ENCODE measurements at places on chromosomes 1 and 21.

- no peak for DNase-seq
Measured at GRCh38 chr1:213693864-213694263, 293.9 kb upstream of the PROX1 start.

DNA sequence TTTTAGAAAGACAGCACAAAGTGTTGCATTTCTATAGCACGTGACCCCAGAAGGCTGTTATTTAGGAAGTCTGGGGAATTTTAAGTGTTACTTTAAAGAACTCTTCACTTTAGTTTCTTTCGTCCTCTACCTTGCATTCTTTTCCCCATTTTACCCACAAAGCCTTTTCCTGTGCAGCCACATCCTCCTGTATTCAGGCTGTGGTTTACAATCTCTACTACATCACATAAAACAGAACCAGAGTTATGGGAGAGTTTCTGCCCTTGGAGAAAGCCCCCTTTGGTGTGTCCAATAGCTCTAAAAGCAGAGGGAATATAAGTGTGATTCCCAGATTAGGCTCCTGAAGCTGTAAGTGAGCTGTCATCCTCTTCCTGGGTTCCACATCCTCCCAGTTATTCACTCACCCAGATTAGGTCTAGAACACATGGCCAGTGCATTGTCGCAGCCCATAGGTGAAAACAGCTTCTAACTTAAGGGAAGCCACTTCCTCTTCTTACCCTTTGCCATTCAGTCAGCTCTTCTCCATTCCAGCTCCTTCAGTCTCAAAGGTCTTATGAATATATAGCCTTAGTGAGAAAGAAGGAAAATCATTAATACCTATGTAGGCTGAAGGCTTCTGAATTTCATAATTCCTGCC, 171.1 kb downstream of the PIGK start:
- no peak for DNase-seq

DNA sequence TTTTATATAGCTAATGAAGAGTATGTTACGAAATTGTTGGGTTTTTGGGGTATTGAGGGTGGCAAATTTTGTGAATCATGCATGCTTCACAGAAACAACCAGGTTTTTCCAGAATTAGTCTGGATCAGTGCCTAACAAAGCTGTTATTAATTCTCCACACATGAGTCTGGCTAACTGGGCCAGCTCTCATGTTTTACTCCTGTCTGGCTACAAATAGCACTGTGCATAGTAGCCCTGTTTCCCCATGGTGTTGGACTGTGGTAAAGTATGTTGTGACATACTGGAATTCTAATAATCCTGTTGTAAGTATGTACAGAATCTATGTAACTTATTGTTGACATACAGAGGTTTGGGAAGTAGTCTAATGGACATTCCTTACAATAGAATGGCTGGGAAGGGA, 35.8 kb downstream of the S100B start:
- DNase-seq, result no peak

- no peak for DNase-seq
Measured at GRCh38 chr1:219374046-219374566, 200.4 kb downstream of the LYPLAL1 start.

DNA sequence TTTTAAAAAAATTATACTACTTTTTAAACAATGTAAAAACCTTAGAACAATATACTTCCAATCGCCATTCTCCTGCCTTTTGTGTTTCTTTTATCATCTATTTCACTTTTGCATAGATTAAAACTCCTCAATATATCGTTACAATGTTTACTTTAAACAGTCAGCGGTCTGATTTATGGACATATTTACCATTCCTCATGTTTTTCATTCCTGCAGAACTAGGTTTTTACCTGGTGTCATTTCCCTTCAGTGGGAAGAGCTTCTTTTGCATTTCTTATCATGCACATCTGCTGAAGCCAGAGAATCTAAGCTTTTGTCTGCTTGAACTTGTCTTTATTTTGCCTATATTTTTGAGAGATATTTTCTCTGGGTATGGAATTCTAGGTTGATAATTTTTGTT, 277.4 kb upstream of the PLXNA2 start:
- DNase-seq, result no peak

DNA sequence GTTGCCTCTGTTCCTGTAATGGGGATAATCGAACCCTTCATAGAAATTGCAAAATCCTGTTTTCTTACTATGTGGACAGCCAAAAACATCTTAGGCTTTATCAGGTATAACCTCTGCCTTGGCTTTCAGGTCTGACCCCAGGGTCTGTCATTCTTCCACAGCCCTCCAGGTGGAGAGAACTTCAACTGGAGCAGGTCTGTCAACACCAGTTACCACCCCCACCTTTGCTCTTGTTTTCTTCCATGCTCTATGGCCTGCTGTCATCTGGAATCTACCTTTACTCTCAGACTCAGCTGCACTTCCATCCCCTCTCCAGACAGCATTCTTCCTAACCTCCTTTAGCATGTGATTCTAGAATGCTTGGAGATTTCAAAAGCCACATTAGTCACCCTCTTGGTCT, 10.4 kb upstream of the GJA9 start:
- DNase-seq, result no peak

DNA sequence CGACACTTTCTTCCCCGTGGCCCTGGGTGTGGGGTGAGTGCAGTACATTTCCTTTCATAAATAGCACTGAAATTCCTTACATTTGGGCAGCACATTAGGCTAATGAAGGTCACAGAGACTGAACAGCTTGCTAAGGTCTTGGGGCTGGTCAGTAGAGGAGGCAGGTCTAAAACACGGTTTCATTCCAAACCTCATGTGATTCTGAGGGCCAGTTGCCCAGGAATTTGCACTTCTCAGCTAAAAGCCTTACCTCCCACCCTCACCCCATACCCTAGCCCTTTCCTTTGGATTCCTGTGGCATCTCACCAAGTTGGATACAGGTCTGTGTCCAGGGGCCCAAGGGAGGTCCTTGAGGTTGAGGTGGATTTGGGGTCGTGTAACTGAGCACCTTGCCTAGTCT, 147.8 kb upstream of the CD34 start:
- DNase-seq, result peak; percentile 39

- DNase-seq, result peak; percentile 99
Measured at GRCh38 chr1:238647877-238648276, 738.5 kb upstream of the CHRM3 start.

DNA sequence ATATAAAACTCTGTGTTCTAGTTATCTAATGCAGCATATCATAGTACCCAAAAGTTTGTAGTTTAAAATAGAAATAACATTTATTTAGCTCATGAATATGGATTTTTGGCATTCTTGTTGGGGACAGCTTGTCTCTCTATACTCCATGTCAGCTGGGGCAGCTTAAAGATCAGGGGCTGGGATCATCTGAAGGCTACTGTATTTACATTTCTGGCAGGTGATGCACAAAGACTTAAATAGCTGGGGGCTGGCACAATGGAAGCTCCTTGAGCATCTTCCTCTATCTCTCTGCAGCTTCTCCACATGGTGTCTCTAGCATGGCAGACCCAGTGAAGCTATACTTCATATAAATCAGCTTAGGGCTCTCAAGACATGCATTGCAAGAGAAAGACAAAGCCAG, 55.6 kb upstream of the DAB1 start:
- DNase-seq, result no peak
